ENCODE measurements at places on chromosomes 2 and 18.

DNA sequence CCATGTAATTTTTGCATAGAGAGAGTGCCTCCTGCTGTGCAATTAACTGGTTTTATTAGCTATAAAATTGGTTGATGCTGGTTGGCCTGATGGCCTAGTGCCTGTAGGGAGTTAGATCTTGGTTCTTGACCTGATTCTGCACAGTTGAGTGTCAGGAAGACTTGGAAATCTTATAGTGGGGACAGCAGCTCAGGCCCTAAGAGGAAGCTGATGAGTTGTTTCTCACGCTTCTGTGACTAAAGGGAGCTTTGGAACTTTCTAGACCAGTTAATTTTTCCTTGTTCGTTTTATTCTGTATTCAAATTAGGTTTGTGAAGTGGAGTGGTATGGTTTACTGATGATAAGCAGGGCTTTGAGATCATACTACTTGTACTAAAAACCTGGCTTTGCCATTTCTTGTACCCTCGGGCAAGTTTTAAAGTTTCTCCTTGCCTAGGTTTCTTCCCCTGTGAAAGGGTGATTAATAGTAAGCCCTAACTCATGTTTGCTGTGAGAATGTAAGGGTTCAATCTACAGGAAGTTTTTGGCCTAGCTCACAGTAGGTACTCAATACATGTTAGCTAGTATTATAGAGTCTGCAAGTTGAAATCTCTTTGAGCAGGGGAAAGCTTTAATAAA is 82.1 kb downstream of the MAP3K20 start:
- DNase-seq, result no peak

GRCh38 chr2:241111440-241111805 is 9.3 kb upstream of the MTERF4 start:
- peak; percentile 47 for DNase-seq

DNA sequence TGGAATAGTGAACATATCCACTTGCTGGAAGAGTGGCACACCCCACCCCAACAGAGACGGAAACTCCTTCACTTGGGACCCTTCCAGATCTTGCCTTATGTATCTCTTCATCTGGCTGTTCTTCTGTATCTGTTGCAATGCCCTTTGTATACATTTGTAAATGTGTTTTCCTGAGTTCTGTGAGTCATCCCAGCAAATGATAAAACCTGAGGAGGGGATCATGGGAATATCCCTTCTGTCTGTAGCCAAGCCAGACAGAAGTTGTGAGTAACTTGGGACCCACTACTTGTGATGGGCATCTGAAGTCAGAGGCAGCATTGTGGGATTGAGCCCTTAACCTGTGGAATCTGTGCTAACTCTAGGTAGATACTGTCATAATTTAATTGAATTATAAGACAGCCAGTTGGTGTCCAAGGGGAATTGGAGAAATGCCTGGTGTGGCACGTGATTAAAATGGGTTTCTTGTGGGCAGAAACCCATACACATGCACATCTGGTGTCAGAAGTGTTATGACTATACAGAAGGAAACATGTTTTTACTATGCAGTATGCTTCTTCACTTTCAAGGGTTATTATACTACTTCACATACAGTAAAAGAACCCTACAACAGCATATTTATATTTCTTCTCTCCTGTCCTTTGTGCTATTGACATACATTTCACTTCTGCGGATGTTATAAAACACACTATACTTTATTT is 32.3 kb upstream of the TMEM247 start:
- no peak for DNase-seq

GRCh38 chr2:223494942-223495341 is 107.2 kb downstream of the SCG2 start:
- no peak for DNase-seq

- DNase-seq, result no peak
These were observed 452.6 kb upstream of the PKDCC start for GRCh38 chr2:41595240-41595639.

DNA sequence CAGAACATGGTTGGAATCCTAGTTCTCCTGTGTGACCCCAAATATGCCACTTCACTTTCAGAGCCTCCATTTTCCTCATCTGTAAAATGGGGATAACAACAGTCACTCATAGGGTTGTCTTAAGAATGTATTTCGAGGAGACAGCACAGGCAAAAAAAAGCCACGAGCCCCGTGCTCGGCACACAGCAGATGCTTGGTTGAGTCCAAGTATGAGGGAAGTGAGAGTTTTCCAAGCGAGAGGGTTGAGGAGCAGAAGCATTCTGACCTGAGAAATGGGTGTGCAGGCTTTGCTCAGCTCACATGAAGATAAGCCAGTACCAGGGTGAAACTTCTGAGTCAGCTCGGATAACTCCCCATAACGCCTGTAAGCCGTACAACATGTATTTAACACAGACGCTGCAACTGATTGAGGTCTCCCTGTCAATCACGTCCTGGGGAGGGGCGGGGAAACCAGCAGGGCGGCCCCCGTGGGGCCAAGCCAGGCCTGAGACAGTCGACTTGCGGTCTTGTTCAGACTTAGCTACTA is 23.0 kb upstream of the ODC1 start:
- no peak for DNase-seq

- DNase-seq, result no peak
These were observed 58.9 kb upstream of the SLC1A4 start for GRCh38 chr2:64930258-64930671.

GRCh38 chr2:30393510-30393909 is 53.5 kb upstream of the LCLAT1 start:
- no peak for DNase-seq

GRCh38 chr2:101305035-101305434 is 3.5 kb downstream of the RNF149 start:
- DNase-seq, result no peak

DNA sequence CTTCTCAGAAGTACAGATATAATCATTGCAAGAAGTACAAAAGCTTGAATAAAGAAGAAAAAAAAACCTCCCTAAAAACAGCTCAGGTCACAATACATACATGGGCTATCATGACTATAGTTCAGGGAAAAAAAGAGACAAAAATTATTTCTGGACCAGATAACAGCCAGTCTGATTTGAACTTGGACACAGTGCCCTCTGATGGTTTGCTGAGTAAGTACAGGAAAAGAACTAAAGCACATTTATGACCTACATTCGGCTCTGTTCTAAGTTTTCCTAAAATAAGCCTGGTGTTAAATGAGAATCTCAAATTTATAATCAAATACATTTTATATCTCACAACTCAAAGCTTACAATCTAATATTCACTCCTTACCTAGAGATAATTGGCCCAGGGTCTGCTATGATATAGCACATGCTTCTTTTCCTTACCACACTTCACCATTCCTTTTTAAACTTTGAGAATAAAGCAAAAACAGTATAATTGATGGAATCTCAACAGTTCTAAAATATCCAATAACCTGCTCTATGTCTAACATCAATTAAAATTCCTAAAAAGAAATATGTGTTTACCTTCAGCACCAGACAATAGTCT is 81.1 kb downstream of the RAPH1 start:
- DNase-seq, result no peak

DNA sequence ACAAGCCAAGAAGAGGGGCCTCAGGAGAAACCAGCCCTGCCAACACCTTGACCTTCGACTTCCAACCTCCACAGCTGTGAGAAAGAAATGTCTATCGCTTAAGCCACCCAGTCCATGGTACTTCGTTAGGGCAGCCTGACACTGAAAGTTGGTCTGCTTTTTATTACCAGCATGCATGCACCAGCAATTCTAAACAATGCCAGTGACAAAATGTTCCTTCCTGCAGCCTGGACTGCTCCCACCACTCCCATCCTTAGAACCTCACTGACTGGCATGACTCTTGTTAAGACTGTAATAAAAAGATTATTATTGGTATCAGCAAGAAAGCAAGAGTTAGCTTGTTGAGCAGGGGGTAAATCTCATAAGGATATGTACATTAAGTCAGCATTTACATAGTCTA is 33.6 kb downstream of the TMEM177 start:
- no peak for DNase-seq

DNA sequence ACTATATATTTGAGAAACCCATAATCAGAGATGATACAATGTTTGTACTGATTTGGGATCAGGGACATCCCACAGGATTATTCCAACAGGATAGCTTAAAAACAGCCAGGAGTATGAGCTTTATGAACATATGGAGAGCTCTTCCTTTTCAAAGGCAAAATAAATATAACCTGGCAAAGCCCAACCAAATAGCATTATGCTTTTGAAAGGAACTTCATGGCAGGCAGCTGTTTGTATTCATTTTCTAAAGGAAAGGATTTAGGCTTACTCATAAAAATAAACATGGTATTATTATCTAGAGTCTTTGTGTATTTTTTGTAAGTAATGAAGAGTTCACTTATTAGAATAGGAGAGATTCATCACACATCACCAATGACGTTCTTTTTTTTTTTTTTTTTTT is 44.4 kb downstream of the CCDC195 start:
- no peak for DNase-seq

DNA sequence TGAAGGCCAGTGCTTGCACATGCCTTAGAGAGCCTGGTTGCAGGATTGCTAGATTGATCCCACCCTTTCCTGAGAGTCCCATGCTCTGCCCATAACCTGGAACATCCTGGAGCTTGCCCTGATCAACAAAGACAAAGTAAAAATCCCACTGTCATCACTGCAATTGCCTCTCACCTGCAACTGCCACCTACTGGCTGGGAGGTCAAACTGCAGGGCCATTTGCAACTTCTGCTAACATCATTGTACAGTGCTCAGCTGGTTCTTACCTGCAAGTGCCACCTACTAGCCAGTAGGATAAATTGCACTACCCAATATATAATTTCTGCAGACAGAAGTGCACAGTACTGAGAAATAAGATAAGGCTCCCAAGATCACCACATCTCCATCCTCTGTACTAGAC is 947.5 kb downstream of the CPS1 start:
- DNase-seq, result no peak

DNA sequence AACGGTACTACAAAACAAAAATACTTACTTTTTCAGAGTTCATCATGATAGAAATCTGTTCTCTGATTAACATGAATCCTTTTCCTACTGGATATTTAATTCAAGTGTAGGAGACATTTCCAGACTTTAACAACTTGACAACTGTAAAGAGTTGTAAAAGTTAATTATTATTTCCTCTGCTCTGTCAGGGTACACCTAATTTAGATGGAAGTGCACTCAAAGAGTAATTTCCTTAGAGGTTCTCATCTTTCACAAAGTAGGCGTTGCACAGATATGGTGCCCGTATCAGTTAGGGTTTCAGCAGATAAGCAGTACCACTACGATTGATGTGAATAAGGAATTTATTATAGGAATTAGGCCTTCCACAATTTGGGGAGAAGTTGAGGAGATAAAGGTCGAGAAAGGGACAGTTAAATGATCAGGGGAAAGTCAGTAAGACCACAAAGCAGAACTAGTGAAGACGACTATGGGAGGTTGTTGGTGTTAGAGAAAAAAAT is 16.2 kb upstream of the PDE11A start:
- DNase-seq, result no peak

GRCh38 chr2:11155381-11156035 is at the start of gene SLC66A3:
Gene SLC66A3, plus strand, starts transcription at chr2:11155467. Its CDS starts 80 bp downstream, at chr2:11155547.
- peak; percentile 75 for DNase-seq

- no peak for DNase-seq
These were observed 1.3 kb downstream of the KCMF1 start for GRCh38 chr2:84972207-84972783.

DNA sequence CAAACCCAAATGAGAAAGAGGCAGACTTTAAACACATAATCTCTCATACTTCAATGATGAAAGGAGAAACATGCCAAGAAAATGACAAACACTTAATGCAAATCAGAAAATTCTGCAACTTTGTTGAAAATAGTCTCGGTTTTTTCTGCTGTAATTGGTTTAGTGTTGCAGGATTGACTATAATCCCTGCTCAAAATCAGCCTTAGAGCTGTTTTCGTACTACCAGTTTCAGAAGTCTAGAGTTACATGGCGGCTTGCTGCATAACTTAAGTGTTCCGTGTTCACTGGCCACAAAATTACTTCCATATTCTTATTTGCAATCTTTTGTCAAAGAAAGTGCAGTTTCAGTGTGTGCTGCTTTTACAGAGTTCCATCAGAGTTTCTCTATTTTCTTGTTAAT is 48.9 kb upstream of the ITGAV start:
- DNase-seq, result no peak

- no peak for DNase-seq
These were observed 770 bp downstream of the NBAS start for GRCh38 chr2:15560140-15560987.

Data from activated naive CD4-positive, alpha-beta T cell treated with anti-CD3 and anti-CD28 coated beads, Interleukin-2, amount 50 U/mL, for 72 hours (primary cell).